ENCODE measurements at places on chromosomes 13 and 19.

- no peak for DNase-seq
These were observed 10.6 kb downstream of the URI1 start for GRCh38 chr19:29952646-29953045.

DNA sequence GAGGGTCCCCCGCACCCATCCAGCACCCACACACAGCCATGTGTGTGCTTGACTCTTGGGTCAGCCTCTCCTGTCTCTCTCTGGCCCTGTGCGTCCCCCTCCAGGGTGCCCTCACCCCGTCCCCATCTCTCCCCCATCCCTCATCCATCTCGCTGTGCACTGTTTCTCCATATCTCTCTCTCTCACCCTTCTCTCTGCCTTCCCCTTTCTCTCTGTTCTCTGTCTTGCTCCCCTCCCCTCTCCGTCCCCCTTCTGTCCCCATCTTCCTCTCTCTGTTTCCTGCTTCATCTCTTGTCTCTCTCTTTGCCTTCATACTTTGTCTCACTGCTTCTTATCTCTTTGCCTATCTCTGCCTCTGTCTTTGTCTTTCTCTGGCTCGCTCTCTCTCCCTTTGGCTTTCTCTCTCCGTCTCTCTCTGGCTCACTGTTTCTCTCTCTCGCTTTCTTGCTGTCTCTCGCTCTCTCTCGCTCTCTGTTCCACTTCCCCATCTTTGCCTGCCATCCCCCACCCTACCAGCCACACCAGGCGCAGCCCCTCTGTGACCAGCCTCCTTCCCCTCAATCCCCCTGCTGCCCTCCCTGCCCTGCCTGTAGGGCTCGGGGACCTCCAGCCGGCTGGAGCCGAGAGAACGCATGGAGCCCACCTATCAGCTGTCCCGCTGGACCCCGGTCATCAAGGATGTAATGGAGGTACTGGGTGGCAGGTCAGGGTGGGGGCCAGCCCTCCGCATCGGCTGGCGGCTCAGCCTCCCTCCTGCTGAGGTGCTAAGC is 8.9 kb downstream of the STXBP2 start:
- no peak for DNase-seq

GRCh38 chr19:49855277-49855675 is 4.3 kb downstream of the PTOV1 start:
- DNase-seq = no peak

GRCh38 chr19:16361926-16362325 is 37.3 kb downstream of the KLF2 start:
- DNase-seq = no peak

GRCh38 chr19:6242677-6243076 is 37.1 kb downstream of the MLLT1 start:
- no peak for DNase-seq

DNA sequence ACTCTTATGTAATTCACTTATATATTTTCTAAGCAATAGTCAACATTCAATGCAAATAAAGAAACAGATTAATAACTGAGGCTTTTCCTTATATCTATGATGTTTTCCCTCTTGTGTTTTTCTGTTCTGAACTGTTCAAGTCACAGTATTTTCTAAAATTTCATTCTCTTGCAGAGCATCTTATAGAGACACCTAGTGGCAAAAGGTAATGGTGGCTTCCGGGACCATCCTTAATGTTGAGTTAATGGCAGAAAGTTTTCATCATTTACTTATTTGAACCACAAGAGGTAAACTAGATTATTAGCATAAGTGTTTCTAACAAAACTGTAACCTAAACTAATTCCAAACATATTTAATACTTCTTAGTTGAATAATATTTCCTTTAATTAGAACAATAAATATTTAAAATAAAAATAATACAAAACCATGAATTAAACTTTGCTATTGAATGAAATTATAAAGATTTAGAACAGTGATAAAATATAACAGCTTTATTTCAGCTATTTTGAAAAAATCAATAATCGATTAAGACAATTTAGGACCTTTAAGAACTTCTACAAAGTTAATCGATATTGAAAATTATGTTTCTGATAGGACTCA is 1.7 kb upstream of the SLITRK5 start:
- DNase-seq = no peak

DNA sequence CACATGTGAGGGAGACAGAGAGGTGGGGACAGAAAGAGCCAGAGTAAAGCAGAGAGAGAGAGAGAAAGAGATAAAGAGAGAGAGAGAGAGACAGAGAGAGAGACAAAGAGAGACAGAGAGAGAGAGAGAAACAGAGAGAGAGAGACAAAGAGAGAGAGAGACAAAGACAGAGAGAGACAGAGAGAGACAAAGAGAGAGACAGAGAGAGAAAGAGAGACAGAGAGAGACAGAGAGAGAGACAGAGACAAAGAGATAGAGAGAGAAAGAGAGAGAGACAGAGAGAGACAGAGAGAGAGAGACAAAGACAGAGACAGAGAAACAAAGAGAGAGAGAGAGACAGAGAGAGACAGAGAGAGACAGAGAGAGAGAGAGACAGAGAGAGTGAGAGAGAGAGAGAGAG is 4.2 kb upstream of the TTYH1 start:
- DNase-seq = no peak

GRCh38 chr19:41892173-41892902 is 9.4 kb downstream of the ARHGEF1 start:
- DNase-seq = no peak

DNA sequence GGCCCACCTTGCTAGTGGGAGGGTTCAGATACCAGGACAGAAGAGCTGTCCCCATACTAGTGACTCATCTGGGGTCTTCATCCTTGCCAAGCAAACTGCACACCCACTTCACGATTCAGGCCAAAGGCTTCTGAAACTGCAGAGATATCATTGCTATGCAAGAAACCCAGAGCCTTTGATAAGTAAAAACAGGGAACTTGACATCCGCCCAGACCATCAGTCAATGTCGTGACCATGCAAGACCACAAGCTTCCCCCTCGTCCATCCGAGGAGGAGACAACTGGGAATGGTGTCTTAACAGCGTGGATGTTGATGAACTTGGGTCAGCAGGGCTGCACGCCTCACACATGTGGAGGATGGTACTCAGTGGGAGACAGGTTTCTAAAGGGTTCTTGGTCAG is 58.0 kb downstream of the ABCC4 start:
- no peak for DNase-seq

- DNase-seq = no peak
These were observed 9.7 kb downstream of the EXOC3L2 start for GRCh38 chr19:45235485-45235884.

DNA sequence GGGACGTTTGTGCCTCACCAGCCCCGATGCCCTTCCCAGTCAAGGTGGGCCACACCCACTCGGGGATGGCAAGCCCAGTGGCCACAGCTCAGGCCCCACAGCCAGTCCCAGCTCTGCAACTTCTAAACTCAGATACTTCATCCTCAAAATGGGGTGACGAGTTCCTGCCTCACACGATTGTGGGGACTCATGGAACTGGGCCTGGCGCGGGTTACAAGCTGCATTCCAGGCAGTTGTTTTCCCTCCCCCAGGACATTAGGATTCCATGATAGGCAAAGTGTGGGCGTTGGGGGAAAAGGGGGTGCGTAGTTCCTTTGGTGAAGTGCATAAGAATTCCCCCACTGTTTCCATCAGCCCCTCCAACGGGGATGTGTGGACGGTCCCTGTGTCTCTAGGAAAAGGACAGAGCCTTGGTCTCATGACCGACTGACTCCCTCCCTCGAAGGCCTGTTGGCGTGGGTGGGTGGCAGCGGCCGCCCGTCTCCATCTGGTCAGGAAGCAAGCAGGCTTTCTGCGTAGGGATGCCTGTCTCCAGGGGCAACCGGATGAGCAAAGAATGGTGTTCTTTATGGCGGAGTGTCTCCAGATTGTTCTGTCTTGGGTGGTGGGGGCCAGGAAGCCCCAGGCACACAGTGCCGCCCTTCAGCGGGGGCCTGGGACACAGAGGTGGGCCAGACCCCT is 21.1 kb upstream of the NPAS1 start:
- no peak for DNase-seq

DNA sequence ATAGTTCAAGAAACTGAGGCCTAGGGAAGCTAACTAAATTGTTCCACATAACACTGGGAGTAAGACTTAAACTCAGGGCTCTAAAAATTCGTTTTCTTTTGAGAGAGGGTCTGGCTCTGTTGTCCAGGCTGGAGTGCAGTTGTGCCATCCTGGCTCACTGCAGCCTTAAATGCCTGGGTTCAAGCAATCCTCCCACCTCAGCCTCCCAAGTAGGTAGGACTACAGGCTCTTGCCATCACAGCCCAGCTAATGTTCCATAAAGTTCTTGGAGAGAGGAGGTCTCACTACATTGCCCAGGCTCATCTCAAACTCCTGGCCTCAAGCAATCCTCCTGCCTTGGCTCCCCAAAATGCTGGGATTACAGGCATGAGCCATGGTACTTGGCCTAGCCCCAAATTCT is 10.7 kb downstream of the ZMYM5 start:
- DNase-seq = no peak

- DNase-seq = no peak
These were observed 5.0 kb downstream of the ELAVL1 start for GRCh38 chr19:8000298-8001038.

GRCh38 chr13:98487522-98487921 is 89.4 kb downstream of the STK24 start:
- DNase-seq = no peak

- no peak for DNase-seq
These were observed 6.1 kb downstream of the FLT3 start for GRCh38 chr13:28094306-28094705.

DNA sequence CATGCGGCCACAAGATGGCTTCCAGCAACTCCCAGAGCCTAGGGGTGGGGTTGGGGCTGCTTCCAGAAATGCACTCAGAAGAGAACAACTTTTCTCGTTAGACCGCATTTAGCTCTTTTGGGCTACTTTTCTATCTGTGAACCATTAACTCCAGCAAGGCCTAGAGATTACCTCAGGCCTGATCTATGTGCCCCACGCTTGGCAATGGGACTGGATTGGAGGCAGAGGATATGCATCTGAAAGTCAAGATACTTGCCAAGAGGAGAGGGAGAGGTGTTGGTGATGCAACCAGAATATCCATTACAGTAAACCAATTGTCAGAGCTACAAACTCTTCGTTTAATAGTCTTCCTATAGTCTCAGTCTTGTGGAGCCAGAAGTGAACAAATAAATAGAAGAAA is 177.7 kb downstream of the TDRD3 start:
- no peak for DNase-seq

GRCh38 chr13:113632706-113633484 is 25.1 kb downstream of the ATP4B start:
- no peak for DNase-seq

GRCh38 chr13:43448605-43449336 is 338.0 kb downstream of the ENOX1 start:
- no peak for DNase-seq

DNA sequence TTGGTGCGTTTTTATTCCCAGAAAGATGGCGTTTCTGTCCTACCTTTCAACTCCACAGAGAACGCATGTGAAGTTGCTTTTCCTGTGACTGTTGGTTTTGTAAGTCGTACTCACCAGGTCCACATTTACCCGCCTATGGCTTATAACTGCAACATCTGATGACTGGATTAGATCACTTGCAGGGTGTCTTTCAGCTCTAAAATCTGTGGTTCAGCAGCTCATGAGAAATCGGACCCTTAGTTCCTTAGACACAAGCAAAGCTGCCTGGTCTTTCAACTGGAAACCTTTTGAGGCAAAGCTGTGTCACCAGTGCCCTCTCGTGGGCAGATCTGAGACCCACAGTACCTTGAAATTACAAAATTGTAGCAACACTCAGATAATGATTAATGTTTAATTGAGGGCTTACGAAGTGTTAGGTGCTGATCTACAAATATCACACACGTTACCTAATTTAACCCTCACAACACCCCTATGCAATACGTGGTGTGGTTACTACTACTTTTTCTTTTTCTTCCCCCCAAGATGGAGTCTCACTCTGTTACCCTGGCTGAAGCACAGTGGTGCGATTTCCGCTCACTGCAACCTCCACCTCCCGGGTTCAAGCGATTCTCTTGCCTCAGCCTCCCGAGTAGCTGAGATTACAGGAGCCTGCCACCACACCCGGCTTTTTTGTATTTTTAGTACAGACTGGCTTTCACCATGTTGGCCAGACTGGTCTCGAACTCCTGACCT is 65.4 kb downstream of the RUBCNL start:
- DNase-seq = peak; percentile 49

DNA sequence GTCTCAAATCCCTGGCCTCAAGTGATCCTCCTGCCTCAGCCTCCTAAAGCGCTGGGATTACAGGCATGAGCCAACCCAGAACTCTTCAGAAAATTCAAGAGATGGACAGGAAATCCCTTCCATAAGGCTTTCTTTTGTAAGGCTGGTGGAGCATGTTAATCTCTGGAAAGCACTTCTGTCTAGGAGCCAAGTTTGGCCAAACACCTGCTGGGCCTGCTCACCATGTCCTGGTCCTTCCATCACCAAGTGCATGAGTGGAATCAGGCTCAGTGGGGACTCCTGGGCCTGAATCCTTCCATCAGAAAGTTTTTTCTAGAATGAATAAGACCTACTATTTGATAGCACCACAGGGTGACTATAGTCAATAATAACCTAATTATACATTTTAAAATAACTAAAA is 148.0 kb downstream of the DCLK1 start:
- DNase-seq = no peak

DNA sequence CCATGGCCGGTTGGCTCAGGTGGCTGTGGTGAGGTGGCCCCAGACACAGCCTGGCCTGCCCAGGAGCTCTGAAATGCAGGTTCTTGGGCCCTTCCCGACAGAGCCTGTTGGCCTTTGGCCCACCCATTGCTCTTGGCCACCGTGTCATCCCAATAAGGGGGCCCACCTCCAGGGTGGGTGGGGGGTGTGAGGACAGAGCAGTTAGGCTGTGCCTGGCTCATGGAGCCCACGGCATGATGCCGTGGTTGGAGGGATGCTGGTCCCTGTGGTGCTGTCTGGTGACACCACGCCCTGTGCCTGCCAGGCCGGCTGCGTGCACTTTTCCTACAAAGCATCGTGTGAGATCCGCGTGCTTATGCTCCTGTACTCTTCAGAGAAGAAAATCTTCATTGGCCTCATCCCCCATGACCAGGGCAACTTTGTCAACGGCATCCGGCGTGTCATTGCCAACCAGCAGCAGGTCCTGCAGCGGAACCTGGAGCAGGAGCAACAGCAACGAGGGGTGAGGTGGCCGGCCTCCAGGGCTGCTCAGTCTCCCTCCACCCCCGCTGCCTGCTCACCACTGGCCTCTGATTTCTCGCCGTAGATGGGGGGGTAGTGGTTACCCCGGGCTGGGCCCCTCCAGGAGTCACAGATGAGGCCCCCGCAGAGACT is 7.6 kb downstream of the PNKP start:
- no peak for DNase-seq

- peak; percentile 51 for DNase-seq
These were observed 6.1 kb downstream of the SLC35E1 start for GRCh38 chr19:16566161-16566560.
